ENCODE measurements at places on chromosomes 11 and 22.

- DNase-seq = no peak
These were observed 11.2 kb downstream of the CRYBB1 start for GRCh38 chr22:26606611-26607010.

GRCh38 chr11:606245-606644 is 9.5 kb downstream of the IRF7 start:
- DNase-seq = no peak

DNA sequence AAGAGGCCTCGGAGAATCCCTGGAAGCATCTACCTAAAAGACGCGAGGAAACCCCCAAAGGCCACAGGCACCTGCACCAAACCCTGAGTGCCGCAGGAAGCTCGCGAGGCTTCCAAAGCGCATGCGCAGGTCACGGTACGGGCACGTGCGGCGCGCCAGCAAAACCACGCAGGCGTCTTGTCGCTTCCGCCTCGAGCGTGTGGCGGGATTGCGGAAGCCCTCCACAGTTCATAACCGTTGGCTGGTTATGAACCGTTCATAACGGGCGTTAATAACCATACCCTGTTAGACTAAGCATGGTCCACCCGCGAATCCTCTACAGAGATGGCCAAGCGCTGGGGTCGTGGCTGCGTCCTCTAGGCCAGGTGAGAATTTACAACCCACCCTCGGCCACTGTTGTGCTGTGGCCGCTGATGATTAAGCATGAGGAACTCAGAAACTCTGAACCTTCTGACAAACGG is 46.4 kb downstream of the MORC2 start:
- DNase-seq = no peak

DNA sequence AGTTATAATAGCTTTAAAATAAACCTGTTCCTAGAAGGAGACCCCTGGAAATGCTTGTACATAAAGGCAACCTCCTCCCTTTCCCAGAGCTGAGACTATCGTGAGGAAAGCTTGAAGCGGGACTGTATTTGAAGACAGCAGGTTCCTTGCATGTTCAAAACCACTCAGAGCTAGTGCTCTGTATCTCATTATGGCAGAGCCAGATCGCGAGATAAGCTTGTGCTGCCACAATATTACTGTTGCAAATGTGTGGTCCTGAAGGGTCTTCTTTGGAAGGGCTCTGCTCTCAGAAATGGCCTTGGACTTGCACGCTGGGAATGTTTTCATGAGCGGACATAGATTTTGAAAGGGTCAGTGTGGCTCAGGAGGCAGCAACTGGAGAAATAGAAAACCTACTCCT is 168.2 kb downstream of the KIRREL3 start:
- peak; percentile 4 for DNase-seq

- DNase-seq = no peak
These were observed 114.9 kb upstream of the NECTIN1 start for GRCh38 chr11:119843877-119844276.

GRCh38 chr11:204587-205109 is 2.6 kb downstream of the BET1L start:
- peak; percentile 55 for DNase-seq

GRCh38 chr11:75578977-75579376 is 16.9 kb downstream of the SERPINH1 start:
- no peak for DNase-seq

DNA sequence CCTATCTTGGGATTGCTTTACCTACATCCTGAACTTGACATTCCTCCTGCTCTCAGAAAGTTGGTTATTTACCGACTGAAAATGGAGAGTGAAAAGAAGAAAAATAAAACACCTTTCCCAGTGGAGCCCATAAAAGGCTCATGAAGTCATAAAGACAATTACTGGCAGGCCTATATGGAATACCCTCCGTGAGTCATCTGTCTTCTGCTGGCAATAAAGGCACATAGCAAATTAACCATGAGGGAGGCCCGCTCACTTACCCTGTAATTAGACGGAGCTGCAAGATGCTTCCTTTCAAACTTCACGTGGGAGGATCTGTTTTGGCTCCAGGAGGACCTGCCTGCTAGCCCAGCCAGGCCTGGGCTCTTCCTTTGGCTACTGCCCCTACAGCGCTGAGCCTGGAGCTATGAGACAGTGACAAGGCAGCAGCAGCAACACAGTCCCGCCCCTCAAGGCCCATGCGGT is 540.4 kb downstream of the BUD13 start:
- no peak for DNase-seq

GRCh38 chr22:49255154-49255553 is 572.5 kb downstream of the BRD1 start:
- no peak for DNase-seq

GRCh38 chr11:105051559-105051958 is 6.4 kb upstream of the CARD16 start:
- DNase-seq = no peak

- no peak for DNase-seq
These were observed 2.4 kb downstream of the ASPHD2 start for GRCh38 chr22:26431261-26431995.

GRCh38 chr11:121023848-121024751 is at the start of gene TBCEL:
Gene TBCEL (plus strand): TSS chr11:121024102. CDS start chr11:121045691, 21,589 bp downstream.
- DNase-seq = peak; percentile 86

- DNase-seq = no peak
These were observed 2.6 kb downstream of the KLHDC7B start for GRCh38 chr22:50548040-50548920.

GRCh38 chr22:41517172-41518047 is 26.9 kb downstream of the POLR3H start:
- peak; percentile 81 for DNase-seq

DNA sequence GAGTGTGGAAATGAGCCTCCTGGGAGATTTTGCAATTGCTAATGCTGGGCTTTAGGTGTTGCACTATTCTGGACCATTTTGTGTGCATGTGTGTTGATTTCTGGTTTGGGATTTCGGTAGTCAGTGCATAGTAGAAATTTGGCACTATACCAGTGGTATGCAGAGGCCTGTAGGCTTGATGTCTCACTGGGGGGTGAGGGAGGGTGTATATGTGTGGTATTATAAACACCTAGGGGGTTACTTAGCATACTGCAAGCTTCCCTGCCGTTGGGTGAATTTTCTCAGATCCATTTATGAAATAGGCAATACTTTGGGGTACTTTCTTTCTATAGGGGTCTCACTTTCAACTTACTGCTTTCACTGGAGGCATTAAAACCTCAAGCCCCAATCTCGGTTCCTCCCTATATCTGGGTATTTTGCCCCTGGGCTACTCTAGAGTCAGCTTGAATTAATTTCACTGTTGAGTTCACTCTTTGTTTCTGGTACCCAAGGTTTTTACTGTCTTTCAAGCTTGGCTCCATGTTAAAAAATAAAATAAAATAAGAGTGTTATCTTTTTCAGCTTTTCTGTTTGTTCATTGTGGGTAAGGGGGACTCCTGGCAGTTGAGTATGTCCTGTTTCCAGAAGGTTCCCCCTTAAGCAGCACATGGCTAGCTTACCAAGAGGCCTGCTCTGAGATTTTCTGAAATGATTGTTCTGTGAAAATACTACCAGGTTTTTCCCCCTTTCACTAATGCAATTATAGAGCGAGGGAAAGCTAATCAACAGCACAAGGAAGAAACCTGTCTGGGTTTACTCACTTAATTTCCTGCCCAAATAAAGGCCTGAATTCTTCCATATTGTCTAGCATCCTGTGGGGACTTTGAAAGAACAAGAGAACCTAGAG is 45.8 kb downstream of the PPFIBP2 start:
- DNase-seq = no peak

- DNase-seq = no peak
These were observed 72.5 kb upstream of the ZBED5 start for GRCh38 chr11:10930224-10930971.

- no peak for DNase-seq
These were observed 34.8 kb upstream of the PSMA1 start for GRCh38 chr11:14554959-14555358.

DNA sequence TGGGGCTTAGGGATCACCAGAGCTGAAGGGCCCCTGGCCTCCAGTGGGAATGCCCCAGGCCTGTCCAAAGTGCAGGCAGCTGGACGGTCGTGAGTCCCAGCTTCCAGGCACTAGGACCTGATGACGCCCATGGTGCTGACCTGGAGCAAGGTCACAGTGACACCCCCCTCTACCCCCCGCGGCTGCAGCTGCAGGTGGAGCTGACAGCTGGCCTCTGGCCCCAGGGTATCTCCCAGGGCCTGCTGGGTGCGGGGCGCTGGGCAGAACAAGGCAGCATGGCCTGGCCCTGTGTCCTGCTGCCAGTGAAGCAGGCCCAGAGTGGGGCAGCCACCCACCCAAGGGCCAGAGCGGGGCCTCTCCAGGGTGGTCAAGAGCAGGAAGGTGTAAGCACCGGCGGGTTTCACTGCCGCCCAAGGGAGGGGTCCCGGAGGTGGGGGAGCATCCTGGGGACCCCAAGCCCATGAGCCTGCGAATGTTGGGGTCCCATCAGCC is 553 bp upstream of the TCIRG1 start:
- no peak for DNase-seq

GRCh38 chr11:44192017-44192385 is 96.5 kb downstream of the EXT2 start:
- DNase-seq = no peak

- no peak for DNase-seq
These were observed 25.8 kb upstream of the TREH start for GRCh38 chr11:118705111-118705741.

GRCh38 chr11:130802567-130802966 is 113.7 kb downstream of the SNX19 start:
- DNase-seq = no peak

- DNase-seq = no peak
These were observed 39.0 kb downstream of the CTNND1 start for GRCh38 chr11:57800444-57801182.

GRCh38 chr22:50445071-50445879 is 29.6 kb downstream of the SBF1 start:
- DNase-seq = no peak

- DNase-seq = no peak
These were observed 14.7 kb upstream of the AMPD3 start for GRCh38 chr11:10440401-10440800.

- DNase-seq = no peak
These were observed 65.1 kb downstream of the CLMP start for GRCh38 chr11:123129920-123130319.

GRCh38 chr11:15602785-15603567 is 488.3 kb downstream of the INSC start:
- no peak for DNase-seq

- DNase-seq = no peak
These were observed 5.4 kb downstream of the SHISA8 start for GRCh38 chr22:41909310-41910049.

DNA sequence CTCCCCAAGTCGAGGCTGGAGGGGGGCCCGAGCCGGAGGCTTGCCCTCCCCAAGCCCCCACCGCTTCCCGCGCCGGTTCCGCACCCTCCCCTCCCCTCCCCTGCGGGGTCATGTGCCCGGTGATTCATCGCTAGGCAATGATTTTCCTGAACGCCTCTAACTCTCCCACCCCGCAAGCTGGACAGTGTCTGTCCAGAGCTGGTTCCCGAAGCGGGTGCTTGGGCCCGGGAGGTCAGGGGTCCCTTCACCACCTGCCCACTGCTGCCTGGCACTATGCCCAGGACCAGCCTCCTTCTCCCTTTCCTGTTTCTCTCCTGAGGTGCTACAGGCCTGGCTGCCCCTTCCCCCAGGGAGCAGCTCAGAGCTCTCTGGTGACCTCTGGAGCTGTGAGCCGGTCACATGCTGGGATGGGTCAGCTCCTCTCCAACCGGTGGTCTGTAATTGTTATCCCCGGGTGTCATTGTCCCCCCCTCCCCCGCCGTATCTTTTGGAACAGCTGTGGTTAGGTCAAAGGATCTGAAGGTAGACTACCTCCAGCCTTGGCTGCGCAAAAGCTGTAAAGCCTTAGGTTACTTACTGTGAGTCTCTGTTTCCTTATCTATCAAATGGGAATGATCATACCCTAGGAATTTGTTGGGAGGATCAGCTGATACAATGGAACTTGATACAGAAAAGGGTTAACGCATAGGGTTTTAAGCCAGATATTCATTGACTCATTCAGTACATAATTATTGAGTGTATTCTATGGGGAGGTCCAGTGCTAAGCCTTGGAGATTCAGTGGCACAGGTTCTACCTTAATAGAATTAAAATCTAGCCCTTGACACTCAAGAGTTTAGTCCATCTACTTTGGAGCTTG is 753 bp downstream of the STX3 start:
- peak; percentile 83 for DNase-seq

DNA sequence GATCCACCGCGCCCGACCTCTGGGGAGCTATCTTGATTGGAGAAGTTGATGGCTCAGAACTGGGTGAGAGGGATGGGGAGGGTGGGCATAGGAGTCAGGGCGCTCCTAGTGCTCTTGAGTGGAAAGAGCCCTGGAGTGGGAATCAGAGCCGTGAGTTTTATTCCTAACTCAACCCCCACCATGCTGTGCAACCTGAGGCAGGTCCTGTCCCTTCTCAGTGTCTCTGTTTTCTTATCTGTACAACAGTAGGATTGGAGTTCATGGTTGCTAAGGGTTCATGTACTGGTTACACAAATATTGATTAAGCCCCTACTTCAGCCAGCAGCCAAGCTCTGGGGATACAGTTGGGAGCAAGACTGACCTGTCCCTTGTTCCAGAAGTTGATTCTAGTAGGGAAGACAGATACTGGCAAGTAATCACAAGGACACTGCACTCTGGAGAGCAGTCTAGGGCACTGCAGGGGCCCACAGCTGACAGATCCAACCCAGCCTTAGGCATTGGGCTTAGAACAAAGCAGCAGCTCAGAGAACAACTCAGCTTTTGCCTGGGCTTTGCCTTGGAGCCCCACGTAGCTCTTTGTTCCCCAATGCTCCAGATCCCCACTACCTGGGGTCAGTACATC is 12.4 kb upstream of the DAGLA start:
- DNase-seq = no peak

Data from right atrium auricular region (tissue), 2 donors.